SK-N-DZ (cell line): ENCODE measurements at places on chromosomes 13 and 19.

GRCh38 chr13:99018418-99019180, 40.7 kb upstream of the DOCK9 start:
- DNase-seq, result no peak

- DNase-seq, result no peak
Observed at GRCh38 chr19:13765395-13766094, 1.2 kb downstream of the MRI1 start.

DNA sequence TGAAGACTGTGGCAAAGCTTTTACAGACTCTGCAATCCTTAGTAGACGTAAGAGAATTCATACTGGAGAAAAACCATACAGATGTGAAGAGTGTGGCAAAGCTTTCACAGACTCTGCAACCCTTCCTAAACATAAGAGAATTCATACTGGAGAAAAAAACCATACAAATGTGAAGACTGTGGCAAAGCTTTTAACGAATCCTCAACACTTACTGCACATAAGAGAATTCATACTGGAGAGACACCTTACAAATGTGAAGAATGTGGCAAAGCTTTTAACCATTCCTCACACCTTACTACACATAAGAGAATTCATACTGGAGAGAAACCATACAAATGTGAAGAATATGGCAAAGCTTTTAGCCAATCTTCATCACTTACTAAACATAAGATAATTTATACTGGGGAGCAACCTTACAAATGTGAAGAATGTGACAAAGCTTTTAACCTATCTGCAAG, 50.1 kb upstream of the ZNF98 start:
- DNase-seq, result no peak

GRCh38 chr13:74169676-74170075, 35.5 kb upstream of the KLF12 start:
- DNase-seq, result peak; percentile 7

GRCh38 chr13:51202477-51203046, 19.6 kb upstream of the FAM124A start:
- DNase-seq, result no peak

GRCh38 chr19:47723581-47723940, 10.3 kb downstream of the EHD2 start:
- peak; percentile 30 for DNase-seq

DNA sequence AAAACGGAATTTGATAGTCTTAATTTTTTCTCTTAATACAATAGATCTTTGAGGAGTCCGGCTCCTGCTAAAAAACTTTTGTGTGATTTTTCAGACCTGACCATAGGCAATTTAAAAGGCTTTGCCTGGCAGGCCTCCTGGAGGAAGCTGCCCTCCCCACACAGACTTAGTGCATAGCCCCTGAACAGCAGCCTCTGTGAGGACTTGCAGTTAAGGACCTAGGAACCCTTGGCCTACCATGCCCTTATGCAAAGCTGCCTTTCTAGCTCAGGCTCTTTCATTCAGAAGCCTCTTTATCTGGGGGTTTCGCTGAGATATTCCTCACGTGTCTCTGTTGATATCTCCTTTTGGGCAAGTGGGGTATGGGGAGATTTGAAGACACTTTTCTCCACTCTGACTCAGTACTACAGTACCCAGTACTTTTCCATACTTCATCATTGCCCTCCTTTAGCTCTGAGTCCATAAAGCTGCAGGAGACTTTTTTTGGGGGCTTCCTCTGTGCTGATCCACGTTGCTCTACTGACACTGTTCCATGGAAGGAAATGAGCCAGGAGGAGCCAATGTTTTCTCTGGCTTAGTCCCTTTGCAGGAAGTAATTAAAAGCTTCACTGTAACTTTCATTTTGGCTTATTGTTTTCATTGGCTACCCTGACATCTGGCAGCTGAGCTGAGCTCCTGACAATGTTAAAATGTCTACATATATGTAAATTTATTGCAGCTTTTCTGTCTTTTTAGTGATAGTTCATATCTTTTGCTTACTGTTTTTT, 283.1 kb downstream of the TDRD3 start:
- no peak for DNase-seq

- DNase-seq, result no peak
Observed at GRCh38 chr13:94849254-94849653, 136.9 kb upstream of the SOX21 start.

- DNase-seq, result peak; percentile 55
Observed at GRCh38 chr19:44689290-44690130, 9.4 kb upstream of the CEACAM16 start.

- DNase-seq, result no peak
Observed at GRCh38 chr19:44925114-44925891, 10.9 kb downstream of the APOC1 start.

- DNase-seq, result no peak
Observed at GRCh38 chr13:100610391-100611347, 22.1 kb upstream of the GGACT start.

DNA sequence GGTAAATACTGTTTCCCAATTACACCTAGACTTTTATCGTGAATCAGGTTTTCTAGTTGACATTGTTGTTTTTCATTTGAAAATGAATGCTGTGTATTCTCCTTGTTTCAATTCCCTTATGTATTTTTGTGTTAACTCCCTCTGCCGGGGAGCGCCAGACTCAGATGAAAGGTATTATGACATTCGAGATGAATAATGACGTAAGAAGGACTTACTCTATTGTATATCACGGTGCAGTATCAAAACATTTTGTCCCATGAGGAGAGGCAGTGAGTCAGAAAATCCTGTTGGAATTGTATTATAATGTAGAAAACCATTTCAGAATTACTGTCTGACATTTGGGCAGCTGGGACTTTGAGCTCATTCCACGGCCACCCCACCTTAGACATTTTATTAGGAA, 61.6 kb downstream of the LRCH1 start:
- no peak for DNase-seq
